MCF 10A (cell line): ENCODE measurements at places on chromosomes 1 and 21.
A peak's percentile ranks its signal among the peaks of the same experiment; 100 is the strongest.

- no peak for DNase-seq
Observed at GRCh38 chr21:16605597-16605996, 875.8 kb downstream of the USP25 start.

DNA sequence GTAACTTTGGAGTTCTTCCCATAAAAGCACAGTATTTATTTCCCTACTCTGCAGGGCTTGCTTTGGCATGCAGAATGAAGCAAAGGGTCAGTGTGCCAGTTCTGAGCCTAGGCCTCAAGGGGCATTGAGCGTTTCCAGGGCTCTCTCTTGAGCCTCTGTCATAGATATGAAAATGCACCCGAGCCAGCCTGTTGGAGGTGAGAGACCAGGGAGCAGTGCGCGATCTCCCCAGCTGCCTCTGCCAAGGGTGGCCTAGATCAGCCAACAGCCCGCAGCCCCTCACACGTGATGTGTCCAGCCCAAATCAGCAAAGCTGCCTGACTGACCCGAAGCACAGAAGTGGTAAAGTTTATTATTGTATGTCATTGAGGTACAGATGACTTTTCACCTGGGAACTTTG lies 63.7 kb downstream of the TENT5C start:
- DNase-seq, result no peak

DNA sequence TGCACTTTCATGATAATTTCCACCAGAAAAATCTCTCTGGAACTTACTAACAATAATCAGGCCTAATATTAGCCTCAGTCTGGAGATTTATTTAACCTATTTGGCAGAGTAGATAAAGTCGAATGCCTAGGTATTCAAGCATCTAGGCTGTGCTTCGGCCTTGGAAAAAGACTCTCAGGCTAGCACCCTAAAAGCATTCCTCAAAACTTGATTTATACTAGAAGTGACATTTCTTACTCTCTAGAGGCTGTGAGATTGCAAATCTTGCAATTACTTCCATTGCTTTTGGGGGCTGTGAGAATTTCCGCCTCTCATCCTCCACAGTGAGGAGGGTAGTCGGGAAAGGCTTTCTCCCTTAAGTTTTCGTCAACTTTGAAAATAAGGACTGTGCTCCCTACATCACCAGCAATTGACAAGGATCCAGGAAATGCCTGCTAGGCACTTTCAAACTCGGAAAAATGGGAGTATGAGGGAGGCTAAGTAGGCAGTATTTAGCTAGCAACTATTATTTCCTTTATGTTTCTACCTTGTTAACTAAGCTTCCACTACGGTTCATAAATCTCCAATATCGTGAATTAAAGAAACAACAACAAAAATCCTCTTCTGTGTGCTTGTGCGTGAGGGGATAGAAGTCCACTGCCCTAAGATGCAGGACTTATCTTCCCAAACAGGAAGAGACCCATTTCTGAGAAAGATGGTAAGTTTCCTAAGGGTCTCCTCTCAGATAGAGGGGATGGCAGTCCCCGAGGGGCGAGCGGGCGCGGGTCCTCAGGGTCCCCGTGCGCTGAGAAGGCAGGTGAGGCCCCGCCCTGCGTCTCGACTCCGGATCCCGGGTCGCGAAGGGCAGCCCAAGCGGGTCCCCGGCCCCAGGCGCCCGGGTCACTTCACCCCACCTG lies 1.1 kb upstream of the LMO4 start:
- DNase-seq, result no peak

GRCh38 chr1:212235857-212236256 lies 49.4 kb upstream of the PPP2R5A start:
- DNase-seq, result no peak

- no peak for DNase-seq
Observed at GRCh38 chr1:225446595-225446960, 18.7 kb upstream of the LBR start.

DNA sequence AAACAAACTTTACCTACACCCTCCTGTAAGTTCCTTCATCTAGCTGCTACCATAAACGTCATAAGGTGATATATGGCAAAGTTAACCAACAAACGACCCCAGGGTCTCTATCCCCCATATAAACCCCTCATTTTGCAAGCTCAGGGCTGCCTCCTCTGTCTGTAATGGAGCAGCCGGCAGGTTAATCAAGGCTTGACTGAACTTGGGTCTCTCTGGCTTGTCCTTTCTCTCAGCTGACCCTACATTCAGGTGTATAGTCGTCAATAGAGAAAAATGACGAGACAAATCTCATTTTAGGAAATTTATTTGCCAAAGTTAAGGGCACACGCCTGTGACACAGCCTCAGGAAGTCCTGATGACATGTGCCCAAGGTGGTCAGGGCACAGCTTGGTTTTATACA lies 67.4 kb downstream of the WDR4 start:
- DNase-seq, result no peak

GRCh38 chr1:34140011-34140676 lies 24.9 kb downstream of the CSMD2 start:
- DNase-seq, result no peak

- DNase-seq, result no peak
Observed at GRCh38 chr21:36260802-36261201, 59.2 kb upstream of the MORC3 start.

DNA sequence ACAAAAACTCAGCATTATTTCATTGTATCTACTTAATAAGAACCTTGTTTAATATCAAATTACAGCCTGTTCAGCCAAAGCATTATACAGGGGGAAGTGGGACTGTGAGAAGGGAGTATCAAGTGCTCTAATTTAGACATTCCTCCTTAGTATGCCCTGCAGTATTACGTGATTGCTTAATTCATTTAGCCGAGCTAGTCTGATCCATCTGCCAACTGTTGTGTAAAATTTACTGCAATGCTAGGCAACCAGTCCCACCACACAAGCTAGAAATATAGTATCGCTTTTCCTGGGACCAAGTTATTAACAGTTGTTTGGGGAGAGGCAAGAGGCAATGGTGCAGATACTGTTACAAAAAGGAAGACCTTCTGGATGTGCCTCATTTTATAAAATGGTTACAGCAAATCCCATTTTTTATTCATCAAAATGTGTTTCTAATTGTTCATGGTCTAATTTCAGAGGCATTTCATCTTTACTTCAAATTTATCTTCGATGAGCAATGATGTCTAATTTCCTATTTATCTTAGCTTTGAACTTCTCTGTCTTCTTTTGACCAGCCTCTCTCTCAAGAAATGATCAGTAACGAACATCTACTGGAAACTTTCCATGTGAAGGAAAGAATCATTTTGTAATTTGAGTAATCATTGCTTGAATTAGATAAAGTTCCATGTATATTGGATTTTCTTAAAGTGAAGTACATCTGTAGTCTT lies 283.3 kb downstream of the DUSP10 start:
- DNase-seq, result peak; percentile 66

DNA sequence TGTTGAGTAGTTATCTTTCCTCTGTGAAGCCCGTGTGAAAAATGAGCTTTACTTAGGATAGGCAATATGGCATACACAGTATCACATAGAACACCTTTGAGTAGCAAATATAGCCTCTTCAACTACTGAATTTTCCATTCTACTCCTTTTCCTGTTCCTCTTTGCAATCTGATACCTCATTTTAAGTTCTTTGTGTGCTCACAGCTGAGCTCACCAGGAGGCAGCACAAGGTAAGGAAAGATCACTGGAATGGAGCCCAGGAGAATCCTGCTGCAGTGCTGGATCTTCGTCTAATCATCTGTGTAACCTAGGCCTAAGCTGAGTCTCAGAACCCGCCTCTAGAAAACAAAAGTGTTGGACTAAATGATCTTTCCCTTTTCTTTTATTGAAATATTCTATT lies 171.0 kb downstream of the LRRC40 start:
- DNase-seq, result peak; percentile 52

DNA sequence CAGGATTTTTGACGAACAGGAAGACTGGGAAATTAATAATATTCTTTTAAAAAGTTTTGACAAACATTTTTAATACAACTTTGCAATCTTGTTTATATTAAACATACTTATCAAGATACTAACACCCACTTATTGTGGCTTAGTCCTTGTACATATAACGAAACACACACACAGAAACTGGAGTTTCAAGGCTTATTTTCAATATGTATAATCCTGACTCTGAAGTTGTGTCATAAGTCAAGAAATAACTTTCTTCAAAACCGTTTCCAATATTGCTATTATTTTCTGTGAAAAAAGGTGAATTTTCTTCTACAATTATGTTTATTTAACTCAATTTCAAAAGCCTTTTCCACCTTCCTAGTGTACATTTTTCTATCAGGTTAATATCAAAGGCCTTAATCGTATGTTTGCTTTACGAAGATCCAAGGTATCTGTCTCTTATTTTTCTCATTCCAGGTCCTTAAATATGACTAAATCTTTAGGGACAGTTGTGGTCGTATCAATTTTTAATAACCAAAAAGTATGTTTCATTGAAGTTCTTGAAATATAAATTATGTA lies 1.8 kb downstream of the CDKN2C start:
- no peak for DNase-seq

DNA sequence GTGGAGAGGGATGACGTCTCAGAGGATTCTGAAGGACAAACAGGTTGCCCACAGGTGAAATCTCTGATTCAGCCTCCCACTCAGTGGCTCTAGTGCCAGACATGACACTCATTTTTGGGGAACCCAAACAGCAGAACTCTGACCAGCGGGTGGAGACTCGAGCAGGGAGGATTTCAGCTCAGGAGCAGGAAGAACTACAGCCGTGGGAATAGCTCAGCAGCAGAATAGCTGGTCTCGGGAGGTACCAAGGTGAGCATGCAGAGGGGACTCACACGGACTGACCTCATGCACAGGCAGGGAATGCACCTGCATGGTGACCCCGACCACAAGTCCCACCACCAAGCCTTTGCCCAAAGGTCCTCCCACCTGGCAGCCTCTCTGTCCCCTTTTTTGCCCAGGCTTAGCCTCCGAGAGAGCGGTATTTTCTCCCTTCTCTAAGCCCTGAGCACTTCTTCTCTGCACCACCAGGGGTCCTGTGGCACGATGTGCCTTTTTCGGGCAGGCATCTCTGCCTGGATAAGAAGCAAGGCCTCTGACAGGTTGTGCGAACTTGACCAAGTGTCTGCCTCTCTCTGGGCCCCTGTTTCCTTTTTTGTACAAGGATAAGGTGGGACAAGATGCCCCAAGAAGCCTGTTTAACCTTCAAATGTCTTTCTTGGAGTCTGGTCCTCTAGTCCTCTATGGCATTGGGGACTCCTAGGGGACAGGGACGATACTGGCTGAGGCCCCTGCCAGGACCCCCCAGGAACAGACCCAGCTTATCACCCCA lies 8.8 kb upstream of the FGR start:
- peak; percentile 70 for DNase-seq

- no peak for DNase-seq
Observed at GRCh38 chr1:230270185-230270558, 156.0 kb downstream of the PGBD5 start.

DNA sequence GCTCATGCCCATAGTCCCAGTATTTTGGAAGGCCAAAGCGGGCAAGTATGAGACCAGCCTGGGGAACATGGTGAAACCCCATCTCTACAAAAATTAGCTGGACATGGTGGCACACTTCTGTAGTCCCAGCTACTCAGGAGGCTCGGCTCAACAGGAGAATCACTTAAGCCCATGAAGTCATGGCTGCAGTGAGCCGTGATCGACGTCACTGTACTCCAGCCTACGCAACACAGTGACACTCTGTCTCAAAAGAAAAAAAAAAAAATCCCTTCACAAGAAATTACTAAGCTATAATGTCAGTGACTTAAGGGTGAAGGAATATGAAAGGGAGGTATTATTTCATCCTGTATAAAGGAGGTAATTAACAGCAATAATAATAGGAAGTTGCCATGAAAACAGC lies 99.8 kb downstream of the ACBD6 start:
- no peak for DNase-seq

GRCh38 chr1:235077571-235078479 lies 50.8 kb downstream of the TOMM20 start:
- DNase-seq, result no peak

DNA sequence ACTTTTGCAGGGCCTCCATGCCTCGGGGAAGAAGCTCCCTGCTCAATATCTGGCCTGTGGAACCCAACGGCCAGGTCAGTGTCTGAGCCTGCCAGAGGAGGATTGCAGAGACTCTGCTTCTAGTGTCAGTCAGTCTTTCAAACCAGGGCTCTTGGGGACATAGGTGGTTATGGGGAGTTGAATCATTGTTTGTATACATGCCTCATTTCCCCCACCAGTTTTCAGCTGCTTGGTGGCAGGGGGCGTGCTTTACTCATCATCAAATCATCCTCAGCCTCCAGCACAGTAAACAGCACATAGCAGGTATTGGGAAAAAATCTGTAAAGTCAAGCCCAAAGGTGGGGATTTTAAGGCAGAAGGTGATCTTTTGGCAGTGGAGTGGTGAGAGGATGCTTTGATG lies 17.4 kb upstream of the FAM89A start:
- DNase-seq, result no peak

DNA sequence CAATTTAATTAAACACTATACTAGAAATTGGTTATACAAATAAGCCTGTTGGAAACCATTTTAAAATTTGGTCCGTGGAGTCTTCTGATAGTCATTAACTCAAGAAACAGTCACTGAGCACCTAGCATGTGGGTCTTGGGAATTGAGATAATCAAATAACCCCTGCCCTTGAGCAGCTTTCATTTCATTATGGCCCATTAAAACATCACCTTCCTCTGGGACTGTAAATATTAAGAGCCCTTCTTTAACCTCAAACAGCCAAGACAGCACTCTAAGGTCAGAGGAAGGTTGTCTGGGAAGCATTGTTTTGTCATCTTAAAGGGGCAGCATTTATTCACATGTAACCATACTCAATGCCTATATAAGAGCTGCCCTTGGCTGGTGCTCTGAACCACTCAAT lies 610.3 kb upstream of the USP24 start:
- no peak for DNase-seq

DNA sequence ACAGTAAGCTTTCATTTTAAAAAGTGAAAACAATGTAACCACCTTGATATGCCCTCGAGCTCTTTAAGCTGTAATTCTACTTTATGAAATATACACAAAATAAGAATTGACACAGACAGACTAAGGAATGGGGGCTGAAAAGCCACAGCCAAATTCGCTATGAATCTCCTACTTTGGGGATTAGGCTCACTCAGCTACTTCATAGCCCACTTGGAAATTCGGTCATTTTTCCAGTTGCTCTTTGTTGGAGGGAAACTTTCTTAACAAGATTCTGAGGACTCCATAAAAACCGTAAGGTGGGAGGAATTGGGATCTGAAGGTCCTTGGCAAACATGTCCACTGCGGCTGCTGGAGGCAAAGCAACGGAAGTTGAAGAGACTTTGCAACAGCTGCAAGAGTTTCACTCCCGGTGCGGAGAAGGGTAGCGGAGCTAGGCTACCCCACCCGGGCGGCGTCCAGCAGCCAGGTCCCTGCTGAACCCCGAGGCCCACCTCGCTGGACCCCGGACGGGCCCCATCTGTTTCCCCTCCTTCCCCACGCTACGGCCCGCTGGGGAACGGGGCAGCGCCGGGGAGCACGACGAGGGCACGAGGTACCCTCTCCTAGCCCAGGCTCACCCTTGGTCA lies 634 bp downstream of the MYCBP start:
- no peak for DNase-seq
